ENCODE measurements at places on chromosomes 4 and X.

DNA sequence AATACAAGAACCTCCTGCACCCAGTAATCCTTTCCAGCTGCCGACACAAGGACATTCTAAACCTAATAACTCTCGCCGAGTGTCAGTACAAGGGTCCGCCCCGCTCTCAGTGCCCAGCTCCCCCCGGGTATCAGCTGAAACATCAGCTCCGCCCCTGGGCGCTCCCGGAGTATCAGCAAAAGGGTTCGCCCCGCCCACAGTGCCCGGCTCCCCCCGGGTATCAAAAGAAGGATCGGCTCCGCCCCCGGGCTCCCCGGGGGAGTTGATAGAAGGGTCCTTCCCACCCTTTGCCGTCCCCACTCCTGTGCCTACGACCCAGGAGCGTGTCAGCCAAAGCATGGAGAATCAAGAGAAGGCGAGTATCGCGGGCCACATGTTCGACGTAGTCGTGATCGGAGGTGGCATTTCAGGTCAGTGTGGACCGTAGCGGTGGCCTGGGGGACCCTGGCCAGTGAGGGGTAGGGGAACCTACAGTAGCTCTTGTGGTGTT, at the start of gene MAOA:
TSS of gene MAOA (plus strand) at position 295 of the 490 bp plus-strand sequence. CDS start at position 338, 43 bp downstream.
- peak; percentile 22 for DNase-seq

DNA sequence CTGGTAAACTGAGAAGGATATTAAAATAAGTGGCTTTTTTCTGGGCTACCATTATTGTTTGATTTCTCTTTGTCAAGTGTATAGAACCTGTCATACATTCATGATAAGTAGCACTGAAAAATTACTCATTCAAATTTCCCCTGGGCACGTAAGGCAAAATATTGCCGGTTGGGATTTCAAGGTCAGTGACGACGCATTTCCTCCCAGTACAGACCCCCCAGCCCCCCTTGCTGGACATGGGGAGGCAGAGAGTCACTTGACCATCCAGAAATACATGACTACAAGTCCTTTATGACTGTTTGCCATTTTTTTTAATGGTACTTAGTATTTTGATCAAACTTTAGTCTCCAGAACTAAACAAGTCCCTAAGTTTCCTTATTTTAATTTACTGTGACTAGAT, 6.8 kb upstream of the MND1 start:
- DNase-seq = no peak

DNA sequence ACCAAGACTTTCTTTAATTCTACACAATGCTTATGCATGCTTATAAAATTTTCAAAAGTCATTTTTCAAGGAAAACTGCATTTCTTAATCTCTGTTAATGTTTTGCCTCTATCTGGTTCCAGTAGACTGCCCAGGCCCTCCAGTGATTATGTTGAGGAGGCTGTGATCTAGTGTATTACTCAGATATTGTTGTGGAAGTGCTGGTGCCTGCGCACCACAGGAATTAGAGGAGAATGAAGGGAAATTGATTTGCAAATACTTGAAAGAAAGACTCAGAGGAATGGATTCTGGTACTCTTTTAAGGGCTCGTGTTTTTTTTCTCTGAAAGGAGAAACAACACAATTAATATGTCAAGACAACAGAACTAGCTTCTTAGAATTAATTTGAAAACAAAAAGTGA, 1015.1 kb downstream of the RPA4 start:
- no peak for DNase-seq

- no peak for DNase-seq
Measured at GRCh38 chr4:151921811-151922210, 161.0 kb upstream of the GATB start.

- DNase-seq = no peak
Measured at GRCh38 chr4:18321956-18322530, 300.5 kb upstream of the LCORL start.

GRCh38 chr4:179352221-179352620, 1910.0 kb upstream of the AGA start:
- no peak for DNase-seq

- no peak for DNase-seq
Measured at GRCh38 chr4:70943114-70943513, 40.9 kb downstream of the MOB1B start.

DNA sequence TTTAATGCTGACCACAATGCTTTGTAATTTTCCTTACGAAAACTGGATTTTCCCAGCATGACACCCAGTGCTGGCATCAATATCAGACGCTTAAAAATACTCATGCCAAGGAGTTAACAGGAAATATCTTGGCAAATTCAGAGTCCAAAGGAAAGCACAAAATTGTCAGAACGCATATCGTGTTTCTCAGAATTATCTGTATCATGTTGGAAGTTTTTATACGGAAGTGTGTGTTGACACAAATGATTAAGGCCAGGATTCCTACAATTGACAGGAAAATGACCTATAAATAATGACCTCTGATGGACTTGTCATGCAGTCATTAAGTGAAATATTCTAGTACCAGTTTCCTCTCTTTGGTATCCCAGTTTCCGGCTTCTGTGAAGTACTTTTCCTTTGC, 132.1 kb upstream of the TLL1 start:
- no peak for DNase-seq

DNA sequence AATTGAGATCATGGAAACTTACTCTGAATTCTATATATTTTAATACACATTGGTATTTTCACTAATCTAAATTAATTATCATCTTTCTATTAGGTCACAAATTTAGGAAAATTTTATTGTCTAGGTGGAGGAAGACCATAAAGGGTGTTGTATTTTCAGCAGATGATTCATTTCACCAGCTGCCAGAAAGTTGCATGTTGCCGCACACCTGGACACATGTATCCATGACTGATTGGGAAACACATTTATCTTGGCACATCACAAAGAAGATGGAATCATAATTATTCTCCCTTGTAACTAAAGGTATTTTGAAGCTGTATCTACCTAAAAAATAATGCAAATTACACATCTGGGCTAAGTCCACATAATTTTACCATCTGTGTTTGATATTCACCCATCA, 33.1 kb downstream of the SLC7A11 start:
- no peak for DNase-seq

DNA sequence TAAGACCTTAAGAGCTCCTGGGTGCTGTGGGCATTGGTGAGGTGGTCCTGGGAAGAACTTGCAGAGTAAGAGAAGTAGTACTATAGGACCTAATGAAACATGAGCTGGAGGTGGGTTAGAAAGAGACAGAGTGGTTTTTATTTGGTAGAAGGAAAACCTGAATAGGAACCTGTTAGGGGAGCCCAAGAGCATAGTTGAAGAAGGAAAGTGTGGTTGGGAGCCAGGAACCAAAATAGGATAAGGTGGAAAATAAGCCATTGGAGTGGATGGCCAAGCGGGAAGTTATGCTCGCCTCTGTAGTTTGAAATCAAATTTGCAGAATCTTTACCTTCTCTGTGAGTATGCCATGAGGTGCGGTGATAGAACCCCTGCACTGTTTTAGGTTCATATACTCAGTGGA, 26.7 kb downstream of the GAB1 start:
- DNase-seq = no peak

DNA sequence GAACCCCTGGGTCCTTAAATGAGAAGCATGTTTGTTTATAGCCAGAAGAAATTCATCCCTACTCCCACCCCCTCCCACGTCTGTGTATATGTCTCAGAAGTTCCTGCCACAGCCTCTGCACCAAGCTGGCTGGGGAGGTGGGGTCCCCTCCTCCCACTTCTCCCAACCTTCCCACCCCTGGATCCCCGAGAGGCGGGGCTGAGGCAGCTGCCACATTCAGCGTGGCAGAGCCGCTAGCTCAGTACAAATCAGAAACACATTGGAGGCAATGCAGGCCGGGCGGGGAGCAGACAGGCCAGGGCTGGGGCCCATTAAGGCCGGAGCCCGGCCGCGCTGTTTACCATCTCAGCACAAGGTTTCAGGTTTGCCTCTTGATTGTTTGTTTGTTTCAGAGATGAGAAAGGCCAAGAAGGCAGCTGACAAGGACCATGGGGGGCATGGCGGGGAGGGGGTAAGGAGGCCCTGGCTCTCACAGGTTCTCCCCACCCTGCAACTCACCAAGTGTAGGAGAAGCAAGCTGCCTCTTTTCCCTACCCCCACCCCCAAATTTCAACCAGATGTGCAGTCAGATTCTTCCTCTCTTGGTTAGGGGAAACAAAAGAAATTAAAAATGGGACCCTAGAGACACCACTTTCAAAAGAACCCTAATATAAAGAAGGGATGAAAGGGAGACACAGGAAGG, 22.3 kb downstream of the PJA1 start:
- no peak for DNase-seq

- DNase-seq = no peak
Measured at GRCh38 chr4:141121768-141122454, 11.4 kb downstream of the RNF150 start.

- DNase-seq = no peak
Measured at GRCh38 chr4:93212250-93212649, 616.3 kb upstream of the ATOH1 start.

DNA sequence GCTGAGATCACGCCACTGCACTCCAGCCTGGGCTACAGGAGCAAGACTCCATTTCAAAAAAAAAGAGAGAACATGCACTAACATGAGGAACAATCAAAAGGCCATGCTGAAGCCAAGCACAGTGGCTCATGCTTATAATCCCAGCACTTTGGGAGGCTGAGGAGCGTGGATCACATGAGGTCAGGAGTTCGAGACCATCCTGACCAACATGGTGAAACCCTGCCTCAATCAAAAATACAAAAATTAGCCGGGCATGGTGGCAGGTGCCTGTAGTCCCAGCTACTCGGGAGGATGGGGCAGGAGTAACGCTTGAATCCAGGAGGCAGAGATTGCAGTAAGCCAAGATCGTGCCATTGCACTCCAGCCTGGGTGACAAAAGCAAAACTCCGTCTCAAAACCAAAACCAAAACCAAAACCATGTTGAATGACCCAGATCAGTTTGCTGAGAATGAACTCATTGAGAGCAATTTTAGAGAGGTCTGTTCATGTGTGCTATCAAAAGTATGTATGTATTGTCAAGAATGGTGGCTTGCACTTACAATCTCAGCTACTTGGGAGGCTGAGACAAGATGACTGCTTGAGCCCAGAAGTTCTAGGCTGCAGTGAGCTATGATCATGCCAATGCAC, 44.8 kb downstream of the PDS5A start:
- no peak for DNase-seq

GRCh38 chrX:1464971-1465285, 12.2 kb upstream of the ASMTL start:
- no peak for DNase-seq

GRCh38 chrX:45353456-45353855, 152.8 kb upstream of the DIPK2B start:
- no peak for DNase-seq

DNA sequence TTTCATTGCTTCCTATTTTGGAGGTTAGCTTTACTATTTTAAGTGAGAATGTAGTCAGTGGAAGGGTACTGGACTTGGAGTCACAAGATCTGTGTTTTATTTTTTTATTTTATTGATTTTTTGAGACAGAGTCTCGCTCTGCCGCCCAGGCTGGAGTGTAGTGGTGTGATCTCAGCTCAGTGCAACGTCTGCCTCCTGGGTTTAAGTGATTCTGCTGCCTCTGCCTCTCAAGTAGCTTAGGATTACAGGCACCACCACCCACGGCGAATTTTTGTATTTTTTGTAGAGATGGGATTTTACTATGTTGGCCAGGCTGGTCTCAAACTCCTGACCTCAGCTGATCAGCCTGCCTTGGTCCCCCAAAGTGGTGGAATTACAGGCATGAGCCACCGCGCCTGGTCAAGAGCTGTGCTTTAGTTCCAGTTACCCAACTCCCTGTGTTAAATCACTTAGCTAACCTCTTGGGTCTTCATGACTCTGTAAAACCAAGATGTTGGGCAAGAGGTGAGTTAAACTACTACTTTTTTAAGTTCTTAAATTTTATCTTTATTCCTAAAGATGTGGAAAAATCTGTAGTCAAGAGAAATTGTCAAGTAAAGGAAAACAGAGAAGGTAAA, 11.2 kb downstream of the USP9X start:
- DNase-seq = no peak

GRCh38 chrX:72436010-72436409, 130.3 kb upstream of the CITED1 start:
- DNase-seq = no peak

DNA sequence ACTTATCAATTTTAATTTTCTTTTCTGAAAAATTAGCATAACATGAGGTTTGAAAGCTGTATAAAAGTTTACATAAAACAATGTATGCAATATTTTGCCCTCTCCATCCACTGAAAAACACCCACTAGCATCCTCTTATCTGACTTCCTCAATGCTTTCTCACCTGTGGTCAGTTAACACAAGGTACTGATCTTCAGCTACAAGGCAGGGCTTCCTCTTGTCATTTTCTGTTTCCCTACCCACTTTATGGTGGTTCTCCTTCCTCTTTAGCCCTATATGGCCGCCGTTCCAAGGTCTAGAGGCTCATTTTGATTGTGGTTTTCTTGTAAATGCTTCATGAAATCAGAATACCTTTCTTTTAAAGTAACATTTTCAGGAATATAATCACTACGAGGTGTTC, 618.6 kb upstream of the CPEB2 start:
- DNase-seq = no peak

DNA sequence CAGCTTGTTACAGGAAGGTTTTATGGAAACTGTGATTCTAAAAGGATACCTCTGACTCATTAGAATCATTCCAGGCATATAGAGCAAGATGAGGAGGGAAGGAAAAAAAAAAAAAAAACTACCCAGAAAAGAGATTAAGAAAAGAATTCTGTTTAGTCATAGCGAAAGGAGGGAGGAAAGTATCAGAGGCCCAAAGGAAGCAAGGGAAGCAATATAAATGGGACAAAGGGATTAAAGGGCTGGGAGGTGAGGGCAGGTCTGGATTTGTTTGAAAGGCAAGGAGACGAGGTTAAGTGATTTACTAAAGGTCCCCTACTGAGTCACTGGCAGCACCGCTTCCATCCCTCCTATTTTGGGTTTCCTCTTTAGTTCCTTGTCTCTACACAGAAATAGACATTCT, 88.6 kb upstream of the IL1RAPL1 start:
- no peak for DNase-seq

DNA sequence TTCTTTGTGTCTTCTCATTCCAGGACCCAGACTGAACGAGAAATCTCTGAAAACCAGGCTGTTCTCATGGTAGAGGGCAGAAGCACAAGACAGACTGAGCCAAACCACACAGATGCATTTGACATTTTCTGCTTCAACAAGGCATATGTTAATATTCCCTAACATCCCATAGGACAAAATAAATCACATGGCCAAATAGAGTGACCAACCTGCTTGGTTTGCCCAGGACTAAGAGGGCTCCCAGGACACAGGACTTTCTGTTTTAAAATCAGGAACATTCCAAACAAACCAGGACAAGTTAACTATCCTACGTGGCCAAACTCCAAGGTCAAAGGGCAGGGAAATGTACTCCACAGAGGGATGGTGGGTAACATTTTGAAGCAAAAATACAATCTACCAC, 11.7 kb downstream of the CTPS2 start:
- DNase-seq = no peak

DNA sequence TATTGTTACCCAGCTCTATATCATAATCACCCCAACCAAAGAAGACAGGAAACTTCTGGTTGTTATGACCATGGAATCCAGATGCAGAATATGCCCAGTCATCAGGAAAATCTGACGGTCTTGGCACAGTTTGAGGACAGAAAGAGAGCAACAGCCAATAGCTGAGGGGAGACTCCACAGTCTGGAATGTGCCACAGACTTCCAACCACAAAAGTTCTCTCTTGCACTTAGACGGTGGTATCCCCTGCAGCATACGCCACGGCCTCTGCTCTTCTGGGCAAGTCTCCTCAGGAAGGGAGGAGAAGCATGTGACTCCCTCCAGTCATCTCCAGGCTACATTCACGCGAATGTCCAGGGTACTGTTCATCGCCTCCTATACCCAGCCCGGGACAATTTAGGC, 18.4 kb downstream of the ZNF827 start:
- no peak for DNase-seq

- DNase-seq = no peak
Measured at GRCh38 chr4:42348247-42348646, 49.0 kb upstream of the SHISA3 start.

GRCh38 chrX:8139716-8140115, 31.4 kb downstream of the VCX2 start:
- no peak for DNase-seq

All from stimulated activated CD4-positive, alpha-beta T cell treated with anti-CD3 and anti-CD28 coated beads, Interleukin-1b, Interleukin-23, amount 100 ng/mL, for 4 hours (primary cell).